SJCRH30 (cell line): ENCODE measurements at places on chromosomes 3 and 15.

DNA sequence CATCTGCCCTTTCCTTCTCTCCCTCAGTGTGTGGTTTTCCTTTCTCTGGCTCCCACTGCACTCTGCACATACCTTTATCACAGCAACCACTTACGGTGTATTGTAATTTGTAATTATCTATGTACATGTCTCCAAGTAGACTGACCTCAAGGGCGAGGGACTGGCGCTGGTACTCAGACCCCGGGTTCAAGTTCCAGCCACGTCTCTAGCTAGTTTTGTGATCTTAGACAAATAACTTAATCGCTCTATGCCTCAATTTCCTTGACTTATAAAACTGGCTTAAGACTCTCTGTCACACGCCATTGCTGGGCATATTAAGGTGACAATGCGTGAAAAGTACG, 607 bp upstream of the SENP2 start:
- H3K4me3 ChIP-seq: peak overlapping the region; percentile 84
- no peaks in the 10 kb centered on the region for H3K4me1 ChIP-seq
- H3K36me3 ChIP-seq: no peaks in the 10 kb centered on the region
- peak overlapping the region; percentile 11; the same call in 1 of the 2 replicates for H3K27ac ChIP-seq

DNA sequence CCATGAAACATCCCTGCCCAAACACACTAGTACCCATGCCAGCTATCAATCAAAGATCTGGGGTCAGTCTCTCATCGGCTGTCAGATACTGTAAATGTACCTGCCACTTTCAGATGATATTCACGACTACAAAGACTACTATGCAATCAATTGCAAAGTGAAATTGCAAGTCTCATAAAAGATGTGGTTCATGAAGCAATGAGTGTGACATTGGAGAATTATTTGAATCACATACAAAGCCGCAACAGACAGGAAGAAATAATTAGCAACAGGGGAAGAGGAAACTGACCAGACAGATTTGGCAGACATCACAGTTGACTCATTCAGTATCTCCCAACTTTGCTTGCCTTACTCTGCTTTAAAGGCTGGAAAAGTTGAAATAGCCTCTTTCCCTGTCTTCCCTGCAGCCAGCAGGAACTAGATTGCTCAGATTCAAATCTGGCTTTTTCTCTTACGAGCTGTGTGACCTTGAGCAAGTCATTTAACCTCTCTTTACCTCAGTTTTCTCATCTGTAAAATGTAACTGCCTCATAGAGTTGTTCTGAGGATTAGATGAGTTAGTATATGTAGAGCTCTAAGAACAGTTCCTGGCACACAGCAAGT, 95.7 kb upstream of the C3orf80 start:
- H3K27ac ChIP-seq: peak overlapping the region; percentile 61
- peaks cover 14% of the 10 kb centered on the region; the same call in 1 of the 2 replicates for H3K4me1 ChIP-seq
- peak; percentile 30 for DNase-seq
- H3K27me3 ChIP-seq: no peaks in the 10 kb centered on the region
- H3K36me3 ChIP-seq: no peaks in the 10 kb centered on the region
- no peak overlapping the region for H3K4me3 ChIP-seq

GRCh38 chr15:77871852-77872371, 205.6 kb downstream of the TBC1D2B start:
- DNase-seq: no peak
- H3K27ac ChIP-seq: no peak overlapping the region
- H3K36me3 ChIP-seq: no peaks in the 10 kb centered on the region
- no peak overlapping the region for H3K4me3 ChIP-seq
- H3K27me3 ChIP-seq: no peaks in the 10 kb centered on the region

DNA sequence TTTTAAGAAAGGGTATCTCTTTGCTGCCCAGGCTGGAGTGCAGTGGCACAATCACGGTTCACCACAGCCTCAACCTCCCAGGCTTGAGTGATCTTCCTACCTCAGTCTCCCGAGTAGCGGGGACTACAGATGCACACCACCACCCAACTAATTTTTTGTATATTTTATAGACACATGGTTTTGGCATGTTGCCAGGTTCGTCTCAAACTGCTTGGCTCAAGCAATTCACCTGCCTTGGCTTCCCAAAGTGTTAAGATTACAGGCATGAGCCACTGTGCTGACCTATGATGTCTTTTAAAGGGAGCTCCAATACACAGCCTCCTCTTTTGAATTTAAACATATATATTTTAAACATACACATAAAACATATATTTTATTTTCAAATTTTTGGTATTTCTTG, 60.9 kb downstream of the SLC9C1 start:
- no peak overlapping the region for H3K27ac ChIP-seq
- H3K4me3 ChIP-seq: no peak overlapping the region
- H3K36me3 ChIP-seq: no peaks in the 10 kb centered on the region

DNA sequence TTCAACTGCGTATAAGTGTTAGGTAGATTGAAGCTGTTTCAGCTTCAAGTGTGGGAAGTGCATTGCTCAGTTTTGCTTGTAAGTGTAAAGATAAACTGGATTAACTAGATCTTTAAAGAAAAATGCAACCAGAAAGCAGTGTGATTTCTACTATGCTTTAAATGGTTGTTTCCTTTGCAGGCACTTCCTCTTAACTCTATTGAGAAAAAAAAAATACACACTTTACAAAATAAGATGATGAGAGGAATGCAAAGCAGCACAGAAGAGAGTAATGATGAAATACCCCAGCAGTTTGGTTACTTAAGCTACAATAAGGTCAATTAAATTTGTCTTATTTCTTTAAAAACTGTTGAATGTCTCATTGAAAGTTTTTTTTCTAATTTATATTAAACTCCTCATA, 40.8 kb downstream of the DPH6 start:
- H3K4me1 ChIP-seq: peaks cover 13% of the 10 kb centered on the region
- no peaks in the 10 kb centered on the region for H3K36me3 ChIP-seq
- no peak overlapping the region for H3K4me3 ChIP-seq
- no peak for DNase-seq
- no peak overlapping the region for H3K27ac ChIP-seq

DNA sequence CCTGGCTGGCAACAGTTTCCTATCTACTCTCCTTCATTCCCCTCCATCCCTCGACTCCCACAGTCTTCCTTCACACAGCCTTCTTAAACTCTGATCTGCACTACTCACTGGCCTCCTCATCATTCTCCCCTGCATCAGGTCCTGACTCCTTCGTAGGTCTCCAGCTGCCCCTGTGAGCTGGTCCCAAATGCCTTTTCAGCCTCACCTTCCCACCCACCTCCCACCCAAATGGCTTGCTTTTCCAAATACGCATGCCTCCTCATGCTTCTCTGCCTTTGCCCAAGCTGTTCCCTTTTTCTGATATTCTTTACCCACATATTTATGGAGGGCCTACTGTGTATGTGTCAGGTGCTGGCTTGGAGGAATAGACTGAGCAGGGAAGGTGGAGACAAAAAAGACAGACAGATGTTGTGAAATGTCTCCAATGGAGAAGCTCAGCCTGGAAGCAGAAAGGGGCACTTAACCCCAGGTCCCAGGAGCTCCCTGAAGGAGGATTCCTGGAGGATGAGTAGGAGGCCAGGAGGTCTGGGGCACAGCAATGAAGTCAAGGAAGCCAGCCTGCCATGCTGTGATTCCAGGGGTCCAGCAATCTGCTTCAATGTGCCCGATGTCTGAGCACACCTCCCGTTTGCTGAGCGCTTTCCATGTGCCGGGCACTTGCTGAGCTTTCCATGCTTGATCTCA, 252.2 kb downstream of the SHQ1 start:
- peaks cover 52% of the 10 kb centered on the region for H3K4me1 ChIP-seq
- no peaks in the 10 kb centered on the region for H3K27me3 ChIP-seq
- H3K4me3 ChIP-seq: no peak overlapping the region

DNA sequence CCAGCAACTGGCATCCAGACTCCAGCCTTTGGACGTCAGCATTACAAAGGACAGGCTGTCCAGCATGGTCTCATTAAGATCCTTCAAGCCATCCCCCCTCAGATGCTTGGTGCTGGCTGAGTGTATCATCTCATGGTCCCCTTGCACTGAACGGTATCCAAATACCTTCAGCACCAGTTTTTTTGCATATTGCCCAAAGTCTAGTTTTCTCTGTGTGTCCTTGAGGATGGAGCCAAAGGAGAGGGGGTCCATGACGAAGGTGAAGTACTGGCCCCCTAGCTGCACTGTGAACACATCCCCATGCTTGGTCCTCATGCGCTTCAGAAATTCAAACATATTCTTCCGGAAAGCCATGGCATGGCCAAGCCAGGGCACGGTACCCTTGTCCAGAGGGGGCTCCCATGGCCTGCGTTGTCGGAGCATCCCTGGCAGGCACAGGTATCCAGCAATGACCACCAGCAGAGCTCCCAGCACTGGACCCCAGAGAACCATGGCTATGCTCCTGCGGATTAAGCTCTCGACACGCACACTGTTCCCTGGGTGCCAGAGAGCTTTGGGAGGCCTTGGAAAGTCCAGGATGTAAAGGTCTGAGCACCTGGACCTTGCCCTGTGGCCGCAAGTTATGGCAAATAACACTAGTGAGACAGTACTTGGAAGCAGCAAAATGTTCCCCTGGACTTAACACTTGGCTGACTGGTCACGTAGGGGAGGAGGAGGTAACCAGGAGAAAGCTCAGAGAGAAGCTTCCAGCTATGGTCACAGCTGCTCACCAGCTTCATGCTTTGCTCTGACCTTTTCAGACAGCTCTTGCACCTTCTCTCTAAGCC, at the start of gene CYP8B1:
Gene CYP8B1 (minus strand): TSS at position 555 of the 827 bp plus-strand sequence. CDS start 63 bp downstream, at position 492.
- H3K27ac ChIP-seq: no peak within 1 kb of the TSS
- H3K27me3 ChIP-seq: no peaks in the 10 kb centered on the region
- no peaks in the 10 kb centered on the region for H3K4me1 ChIP-seq
- H3K36me3 ChIP-seq: no peaks in the 10 kb centered on the region
- DNase-seq: no peak
- H3K4me3 ChIP-seq: no peak within 1 kb of the TSS

DNA sequence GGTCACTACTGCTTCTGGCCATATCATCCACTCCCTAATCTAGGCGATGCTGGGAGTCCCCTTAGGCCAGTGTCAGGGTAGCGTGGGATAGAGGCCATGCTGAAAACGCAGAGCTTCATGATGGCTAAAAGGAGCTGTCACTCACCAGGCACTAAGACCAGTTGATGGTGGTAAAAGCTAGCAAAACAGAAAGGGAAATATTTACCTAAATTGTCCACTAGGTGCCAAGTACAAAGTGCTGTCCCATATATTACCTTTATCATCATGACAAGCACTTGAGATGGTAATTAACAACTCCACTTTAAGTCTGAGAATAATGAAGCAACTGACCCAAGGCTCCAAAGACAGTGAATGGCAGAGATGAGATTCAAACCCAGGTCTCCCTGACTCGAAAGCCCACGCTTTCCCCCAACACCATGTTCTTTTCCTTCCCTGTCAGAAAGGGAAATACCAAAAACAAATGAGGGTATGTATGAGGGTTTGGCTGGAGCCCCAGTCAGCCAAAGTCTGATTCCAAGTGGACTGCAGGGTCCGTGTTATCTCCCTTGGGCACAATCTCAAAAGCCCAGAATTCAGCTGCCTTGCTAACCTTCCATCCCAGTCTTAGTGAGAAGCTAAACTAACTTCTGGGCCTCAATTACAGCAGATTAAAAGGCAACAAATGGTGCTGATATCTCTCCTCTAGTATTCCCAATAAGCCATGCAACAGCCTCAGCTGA, 84.7 kb downstream of the RBPMS2 start:
- H3K27me3 ChIP-seq: no peaks in the 10 kb centered on the region
- H3K4me3 ChIP-seq: no peak overlapping the region
- peaks cover 39% of the 10 kb centered on the region for H3K36me3 ChIP-seq
- H3K4me1 ChIP-seq: no peaks in the 10 kb centered on the region
- H3K27ac ChIP-seq: no peak overlapping the region

- H3K27ac ChIP-seq: no peak overlapping the region
- no peaks in the 10 kb centered on the region for H3K36me3 ChIP-seq
- peaks cover 3% of the 10 kb centered on the region; the same call in 1 of the 2 replicates for H3K4me1 ChIP-seq
- no peak overlapping the region for H3K4me3 ChIP-seq
These were observed 9.6 kb upstream of the MYZAP start for GRCh38 chr15:57582090-57582489.

- DNase-seq: peak; percentile 48
- H3K36me3 ChIP-seq: no peaks in the 10 kb centered on the region
- H3K27me3 ChIP-seq: no peaks in the 10 kb centered on the region
- H3K27ac ChIP-seq: no peak overlapping the region
- no peak overlapping the region for H3K4me3 ChIP-seq
These were observed 132.3 kb upstream of the MCTP2 start for GRCh38 chr15:94098921-94099573.

GRCh38 chr3:142385078-142385477, 62.8 kb downstream of the XRN1 start:
- H3K4me1 ChIP-seq: no peaks in the 10 kb centered on the region; the same call in 1 of the 2 replicates
- H3K27ac ChIP-seq: no peak overlapping the region
- no peak for DNase-seq
- peaks cover 98% of the 10 kb centered on the region for H3K36me3 ChIP-seq
- no peaks in the 10 kb centered on the region for H3K27me3 ChIP-seq
- no peak overlapping the region for H3K4me3 ChIP-seq

DNA sequence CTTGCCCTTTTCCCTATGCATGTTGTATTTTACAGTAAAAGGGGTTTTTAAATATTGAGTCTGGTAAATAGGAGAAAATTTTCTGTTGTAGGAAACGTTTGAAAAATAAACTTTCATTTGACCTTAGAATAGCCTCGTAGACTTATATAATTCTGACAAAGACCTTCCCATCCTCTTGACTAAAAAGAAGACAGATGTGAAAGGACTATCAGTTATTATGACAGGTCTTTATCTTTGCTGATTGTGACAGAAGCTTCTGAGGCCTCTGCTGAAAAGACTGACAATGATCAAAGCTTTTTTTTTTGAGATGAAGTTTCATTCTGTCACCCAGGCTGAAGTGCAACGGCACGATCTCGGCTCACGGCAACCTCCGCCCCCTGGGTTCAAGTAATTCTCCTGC, 24.2 kb downstream of the C2CD4A start:
- H3K4me3 ChIP-seq: no peak overlapping the region
- peaks cover 9% of the 10 kb centered on the region; the same call in 1 of the 2 replicates for H3K4me1 ChIP-seq
- H3K36me3 ChIP-seq: no peaks in the 10 kb centered on the region
- no peaks in the 10 kb centered on the region for H3K27me3 ChIP-seq
- H3K27ac ChIP-seq: no peak overlapping the region

DNA sequence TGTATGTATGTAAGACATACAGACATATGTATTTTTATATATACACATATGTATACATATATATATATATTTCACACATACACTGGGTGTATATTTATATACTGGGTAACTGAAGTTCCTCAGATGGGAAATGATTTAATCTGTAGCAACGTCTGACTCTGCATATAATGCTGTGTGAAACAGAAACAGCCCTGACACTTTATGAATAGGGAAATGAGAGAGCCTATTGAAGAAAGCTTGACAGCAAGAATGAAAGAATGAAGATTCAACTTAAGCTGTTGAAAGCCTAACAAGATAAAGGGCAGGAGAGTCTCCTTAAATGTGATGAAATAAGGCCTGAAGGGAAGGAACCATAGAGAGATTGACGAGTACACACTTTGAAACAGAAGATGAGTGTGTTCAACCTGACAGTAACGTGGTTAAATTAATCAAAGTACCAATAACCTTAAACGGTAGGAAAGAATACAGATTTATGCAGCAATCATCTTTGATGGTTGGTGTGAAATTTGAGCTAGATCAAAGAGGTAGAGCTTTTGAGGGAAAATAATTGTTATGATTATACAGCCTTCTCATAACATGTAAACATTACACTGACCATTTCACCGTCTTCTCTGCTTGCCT, 169.9 kb downstream of the MECOM start:
- H3K36me3 ChIP-seq: no peaks in the 10 kb centered on the region
- no peak overlapping the region for H3K27ac ChIP-seq
- H3K4me1 ChIP-seq: peaks cover 13% of the 10 kb centered on the region
- H3K27me3 ChIP-seq: no peaks in the 10 kb centered on the region
- DNase-seq: no peak
